ENCODE measurements at places on chromosomes 3 and 15.

DNA sequence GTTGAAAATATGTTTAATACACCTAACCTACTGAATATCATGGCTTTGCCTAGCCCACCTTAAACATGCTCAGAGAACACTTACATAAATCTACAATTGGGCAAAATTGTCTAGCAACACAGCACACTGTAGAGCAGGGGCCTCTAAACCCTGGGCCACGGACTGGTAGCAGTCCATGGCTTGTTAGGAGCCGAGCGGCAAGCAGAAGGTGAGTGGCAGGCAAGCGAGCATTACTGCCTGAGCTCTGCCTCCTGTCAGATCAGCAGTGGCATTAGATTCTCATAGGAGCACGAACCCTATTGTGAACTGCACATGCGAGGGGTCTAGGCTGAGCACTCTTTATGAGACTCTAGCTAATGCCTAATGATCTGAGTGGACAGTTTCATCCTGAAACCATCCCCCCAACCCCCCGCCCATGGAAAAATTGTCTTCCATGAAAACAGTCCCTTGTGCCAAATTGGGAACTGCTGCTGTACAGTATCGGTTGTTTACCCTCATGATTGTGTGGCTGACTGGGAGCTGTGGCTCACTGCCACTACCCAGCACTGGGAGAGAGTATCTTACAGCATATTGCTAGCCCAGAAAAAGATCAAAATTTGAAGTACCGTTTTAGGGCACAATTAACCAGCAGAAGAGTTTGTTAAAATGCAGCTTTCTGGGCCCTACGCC, 26.1 kb downstream of the CMSS1 start:
- DNase-seq: peak; percentile 24

DNA sequence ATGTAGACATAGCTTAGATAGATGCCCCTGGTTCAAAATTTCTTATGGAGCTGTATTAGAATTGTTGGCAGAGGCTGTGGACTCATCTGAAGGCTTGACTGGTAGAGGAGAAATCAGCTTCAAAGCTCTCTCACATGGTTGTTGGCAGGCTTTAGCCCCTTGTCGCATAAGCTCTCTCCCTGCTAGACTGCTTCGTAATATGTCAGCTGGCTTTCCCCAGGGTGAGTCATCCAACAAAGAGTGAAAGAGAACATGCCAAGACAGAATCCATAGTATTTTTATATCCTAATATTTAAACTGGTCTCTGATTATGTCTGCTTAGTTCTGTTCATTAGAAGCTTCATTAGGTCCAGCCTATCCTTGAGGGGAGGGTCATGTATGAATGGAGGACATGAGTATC, 427.4 kb upstream of the NAALADL2 start:
- DNase-seq: no peak

DNA sequence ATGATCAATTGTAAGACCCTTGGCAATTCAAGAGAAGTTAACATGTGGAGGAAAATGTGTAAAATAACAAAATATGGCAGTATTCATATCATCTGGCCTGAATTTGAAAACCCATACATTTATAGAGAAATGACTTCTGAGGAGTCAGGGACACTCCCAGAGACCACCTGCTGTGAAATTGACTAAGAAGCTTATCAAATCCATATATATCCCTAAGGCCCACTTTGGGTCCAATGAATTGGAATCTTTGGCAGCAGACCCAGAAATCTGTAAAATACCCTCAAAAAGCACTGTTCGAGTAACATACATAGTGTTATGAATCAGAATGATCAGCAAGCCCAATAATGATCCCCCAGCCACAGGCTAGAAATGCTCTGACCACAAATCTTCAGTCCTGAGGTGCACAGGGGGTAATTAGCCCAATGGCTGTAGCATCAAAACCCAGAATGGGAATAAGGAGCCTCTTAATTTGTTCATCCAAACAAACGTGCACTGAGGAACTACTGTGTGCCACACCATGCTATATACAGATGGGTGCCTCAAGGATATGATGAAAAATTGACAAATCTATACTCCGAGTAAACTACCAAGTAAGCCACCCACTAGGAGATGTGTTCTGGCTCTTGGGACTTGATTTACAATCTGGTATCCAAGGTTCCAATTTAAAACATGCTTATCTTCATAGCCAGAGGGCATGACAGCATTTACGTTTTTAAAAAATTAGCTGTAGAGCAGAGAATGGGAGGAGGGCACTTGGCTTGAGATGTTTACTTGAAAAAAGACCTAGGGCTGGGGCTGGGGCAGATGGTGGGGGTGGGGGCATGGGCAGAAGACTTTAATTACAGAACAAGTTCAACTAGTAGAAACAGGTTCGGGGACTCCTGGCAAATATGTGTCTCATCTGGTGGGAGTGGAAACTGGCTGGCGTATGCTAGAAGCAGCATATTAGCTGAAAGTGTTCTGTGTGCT, 9.1 kb upstream of the ARHGEF3 start:
- DNase-seq: no peak

GRCh38 chr3:127768346-127769008, 53.8 kb downstream of the MGLL start:
- DNase-seq: no peak

DNA sequence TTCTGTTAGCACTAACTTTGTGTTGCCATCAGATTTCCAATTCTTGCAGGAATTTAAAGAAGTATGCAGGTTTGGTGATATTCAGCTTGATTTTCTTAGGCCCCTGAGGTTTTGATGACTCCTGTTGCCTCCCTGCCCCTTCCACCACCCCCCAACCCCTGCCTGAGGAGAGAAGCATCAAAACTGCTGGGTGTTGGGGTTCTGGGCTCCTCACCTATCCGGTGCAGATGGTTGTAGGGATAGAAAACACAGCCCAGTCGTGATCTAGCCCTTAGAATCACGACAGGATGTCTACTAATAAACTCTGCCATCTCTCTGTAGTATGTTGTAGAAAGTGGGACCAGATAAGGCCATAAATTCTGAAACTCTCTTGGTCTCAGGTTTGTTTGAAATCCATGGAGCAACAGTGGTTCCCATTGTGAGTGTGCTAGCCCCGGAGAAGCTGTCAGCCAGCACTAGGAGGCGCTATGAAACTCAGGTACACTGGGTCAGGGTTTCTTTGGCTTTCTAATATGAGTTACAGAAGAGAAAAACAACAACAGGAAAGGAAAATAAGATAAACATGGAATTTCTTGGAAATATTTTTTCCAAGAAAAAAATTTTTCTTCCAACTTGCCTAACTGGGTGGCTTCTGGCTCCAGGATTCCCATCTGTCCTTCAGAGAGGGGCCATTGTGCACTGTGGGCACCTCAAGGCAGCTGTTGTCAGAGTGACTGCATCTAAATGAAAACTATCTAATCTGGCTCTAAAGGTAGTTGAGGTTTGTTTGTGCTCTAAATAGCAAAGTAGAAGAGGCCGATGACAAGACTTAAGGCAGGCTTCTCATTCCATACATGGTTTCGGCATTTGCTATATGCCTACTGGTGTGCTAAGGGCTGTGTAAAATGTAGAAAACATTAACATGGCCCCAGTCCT, 8.7 kb downstream of the SRP14 start:
- peak; percentile 28 for DNase-seq

DNA sequence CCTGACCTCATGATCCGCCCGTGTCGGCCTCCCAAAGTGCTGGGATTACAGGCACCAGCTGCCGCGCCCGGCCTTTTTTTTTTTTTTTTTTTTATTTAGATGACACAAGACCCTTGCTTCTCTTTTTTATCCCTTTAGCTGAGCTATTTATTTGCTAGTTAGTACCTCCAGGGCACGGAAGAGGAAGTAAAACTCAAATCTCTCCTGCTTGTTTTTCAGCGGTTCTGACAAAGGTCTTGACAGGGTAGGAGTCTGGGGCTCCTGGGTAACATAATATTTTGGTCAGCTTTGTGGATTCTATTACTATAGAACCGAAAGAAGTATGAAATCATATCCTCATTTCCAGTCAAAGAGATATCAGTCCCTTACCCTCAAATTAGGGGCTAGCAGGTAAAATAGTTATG, 44.0 kb upstream of the ETV5 start:
- DNase-seq: no peak

- DNase-seq: peak; percentile 69
These were observed 27.6 kb downstream of the ZNF589 start for GRCh38 chr3:48268381-48268935.

- DNase-seq: no peak
These were observed 8.3 kb downstream of the ITPR1 start for GRCh38 chr3:4501437-4501836.

DNA sequence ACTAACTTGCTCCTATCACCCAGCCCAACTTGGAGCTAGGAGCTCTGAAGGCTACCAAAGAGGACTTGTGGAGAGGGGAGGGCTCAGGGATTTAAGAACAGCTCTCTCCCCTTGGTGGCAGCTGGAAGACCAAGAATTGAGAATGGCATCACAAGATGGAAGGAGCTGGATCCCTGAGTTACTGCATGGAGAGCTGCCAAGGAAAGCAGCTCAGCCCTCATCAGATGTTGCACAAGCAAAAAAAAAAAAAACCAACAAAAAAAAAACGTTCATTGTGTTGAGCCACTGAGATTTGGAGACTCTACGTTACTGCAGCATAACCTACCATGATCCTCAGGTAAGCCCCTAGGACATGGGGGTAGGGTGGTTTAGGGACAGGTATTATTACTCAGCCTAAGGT, 41.0 kb downstream of the ITGB5 start:
- no peak for DNase-seq

DNA sequence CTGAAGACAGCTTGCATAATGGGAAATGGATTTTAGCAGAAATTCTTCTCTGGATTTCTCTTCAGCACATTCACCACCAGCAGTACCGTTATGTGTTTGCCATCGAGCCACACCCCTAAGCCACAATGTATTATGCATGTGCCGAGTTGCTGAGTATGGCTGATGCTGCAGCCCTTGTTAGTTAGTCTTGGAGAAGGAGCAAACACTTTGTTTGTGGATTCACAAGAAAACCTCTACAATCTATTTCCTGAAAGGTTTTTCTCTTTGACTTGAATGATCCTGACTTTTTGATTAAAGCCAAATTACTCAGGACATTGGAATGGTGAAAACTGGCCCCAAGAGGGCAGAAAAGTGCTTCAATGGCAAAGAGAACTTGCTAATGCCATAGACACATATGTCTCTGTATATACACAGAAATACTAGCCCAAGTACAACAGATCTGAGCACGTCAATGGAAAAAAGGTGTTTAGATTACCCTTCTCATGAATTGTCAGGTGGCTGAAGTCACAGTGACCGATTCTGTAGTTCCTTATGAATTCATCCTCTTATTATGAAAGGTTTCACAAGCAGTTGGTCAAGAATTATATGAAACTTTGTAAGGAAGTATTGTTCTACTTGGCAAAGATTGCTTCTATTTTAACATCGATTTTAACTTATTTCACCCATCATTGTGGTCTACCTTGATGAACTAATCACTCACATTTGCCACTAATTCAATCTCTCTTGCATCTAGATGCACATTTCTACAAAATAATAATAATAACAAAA, 103.0 kb downstream of the P3H2 start:
- DNase-seq: peak; percentile 10

GRCh38 chr3:150495563-150496168, 50.6 kb downstream of the SERP1 start:
- no peak for DNase-seq

DNA sequence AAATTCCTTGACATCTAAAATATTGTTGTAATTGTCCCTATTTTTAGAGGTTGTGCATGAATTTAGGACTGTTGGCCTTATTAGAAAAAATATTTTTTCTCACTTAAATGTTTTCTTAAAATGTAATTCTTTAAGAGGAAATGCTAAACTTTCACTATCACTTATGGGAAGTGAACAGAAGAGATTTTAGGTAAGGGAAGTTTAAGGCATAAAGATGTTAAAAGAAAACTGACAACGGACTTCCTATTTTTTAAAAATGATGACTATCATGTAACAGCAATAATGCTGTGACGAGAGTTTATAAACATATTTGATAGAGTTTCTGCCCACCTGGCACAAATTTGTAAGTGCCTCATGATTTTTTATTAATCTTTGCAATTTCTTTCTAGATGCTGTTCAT, 3.1 kb downstream of the C3orf38 start:
- no peak for DNase-seq

- no peak for DNase-seq
These were observed 65.8 kb downstream of the PIK3CB start for GRCh38 chr3:138768946-138769345.

DNA sequence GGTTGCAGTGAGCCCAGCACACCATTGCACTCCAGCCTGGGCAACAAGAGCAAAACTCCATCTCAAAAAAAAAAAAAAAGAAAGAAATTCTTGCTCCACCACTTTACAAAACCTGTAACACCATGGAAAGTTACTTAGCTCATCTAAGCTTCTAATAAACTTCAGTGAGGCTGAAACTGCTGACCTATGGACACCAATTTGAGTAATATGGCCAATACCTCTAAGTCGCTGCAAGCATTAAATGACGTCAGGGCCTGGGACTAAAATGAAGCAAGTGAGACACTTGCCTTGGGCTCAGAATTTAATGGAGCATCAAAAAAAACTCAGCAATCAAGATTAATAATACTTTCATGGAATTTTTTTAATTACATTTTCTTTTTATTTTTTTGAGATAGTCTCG, 42.5 kb downstream of the ZMAT3 start:
- DNase-seq: no peak

- DNase-seq: no peak
These were observed 14.6 kb downstream of the IVD start for GRCh38 chr15:40420071-40420713.

- no peak for DNase-seq
These were observed 108.3 kb upstream of the ETV5 start for GRCh38 chr3:186216900-186217819.

DNA sequence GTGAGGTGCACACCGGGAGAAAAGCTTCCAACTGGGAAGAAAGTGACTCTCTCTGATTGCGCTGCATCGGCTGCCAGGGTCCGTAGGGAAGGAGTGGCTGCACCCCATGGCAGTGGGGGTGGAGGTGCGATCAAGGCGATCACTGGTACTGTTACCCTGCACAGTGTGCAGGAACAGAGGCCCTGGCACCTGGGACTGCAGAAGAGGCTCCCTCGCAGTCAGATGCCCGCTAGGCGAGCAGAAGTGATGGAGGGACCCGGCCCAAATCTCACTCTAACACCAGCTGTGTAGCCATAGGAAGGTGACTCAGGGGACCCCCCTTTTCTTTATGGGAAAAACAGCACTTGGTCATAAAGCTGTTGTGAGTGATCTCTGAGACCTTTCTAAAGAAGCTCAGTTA, 196.8 kb downstream of the GABRG3 start:
- DNase-seq: no peak

DNA sequence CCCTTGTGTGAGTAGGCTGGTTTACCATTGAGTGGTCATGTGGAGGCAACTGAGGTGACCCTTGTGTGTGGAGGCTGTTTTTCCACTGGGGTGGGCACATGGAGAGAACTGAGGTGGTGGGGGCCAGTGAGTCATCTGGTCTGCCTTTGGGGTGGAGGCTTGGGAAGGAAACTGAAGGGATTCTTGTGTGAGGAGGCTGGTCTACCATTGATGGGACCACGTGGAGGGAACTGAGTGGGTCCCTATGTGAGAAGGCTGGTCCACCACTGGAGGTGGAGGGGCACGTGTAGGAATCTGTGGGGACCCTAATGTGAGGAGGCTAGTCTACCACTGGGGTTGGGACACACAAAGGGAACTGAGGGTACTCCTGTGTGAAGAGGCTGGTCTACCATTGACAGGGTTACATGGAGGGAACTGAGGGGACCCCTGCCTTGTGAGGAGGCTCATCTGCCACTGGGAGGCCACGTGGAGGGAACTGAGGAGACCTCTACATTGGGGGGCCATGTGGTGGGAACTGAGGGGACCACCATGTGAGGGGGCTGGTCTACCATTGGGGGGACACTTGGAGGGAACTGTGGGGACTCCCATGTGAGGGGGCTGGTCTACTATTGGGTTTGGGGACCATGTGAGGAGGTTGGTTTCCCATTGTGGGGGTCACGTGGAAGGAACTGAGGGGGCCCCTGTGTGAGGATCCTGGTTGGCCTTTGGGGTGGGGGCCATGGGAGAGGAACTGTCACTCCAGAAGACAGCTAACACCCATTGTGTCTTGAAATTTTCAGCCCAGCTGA, 164.5 kb downstream of the WNT7A start:
- no peak for DNase-seq
